ENCODE measurements at places on chromosomes 1 and 21.

- no peak for DNase-seq
Observed at GRCh38 chr1:219710529-219711194, 97.8 kb upstream of the ZC3H11B start.

- no peak for DNase-seq
Observed at GRCh38 chr21:32329776-32330175, 31.1 kb downstream of the MRAP start.

DNA sequence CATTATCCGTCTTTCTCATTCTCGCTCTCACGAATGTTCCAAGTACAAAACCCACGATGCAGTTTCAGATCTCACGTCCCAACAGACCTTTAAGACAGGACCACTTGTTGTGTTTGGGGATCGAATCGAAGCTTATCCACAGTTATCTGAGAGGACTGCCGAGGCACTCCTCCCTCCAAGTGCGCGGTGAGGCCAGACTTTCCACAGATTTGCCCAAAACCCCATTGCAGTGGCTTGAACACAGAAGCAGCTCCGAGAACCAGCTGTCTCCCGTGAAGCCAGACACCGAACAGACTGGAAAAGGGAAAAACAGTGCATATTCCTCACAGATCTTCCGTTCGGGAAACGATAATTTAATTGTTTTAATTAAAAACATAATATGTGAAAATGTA lies 46.5 kb upstream of the COL6A2 start:
- no peak for DNase-seq

- no peak for DNase-seq
Observed at GRCh38 chr1:196385109-196385508, 223.1 kb downstream of the KCNT2 start.

GRCh38 chr1:92487078-92487605 lies 417 bp upstream of the GFI1 start:
- DNase-seq: no peak
